NCI-H146 (cell line): ENCODE measurements at places on chromosomes 13 and 19.

- DNase-seq = peak; percentile 44
Measured at GRCh38 chr13:33228648-33229445, 56.7 kb downstream of the STARD13 start.

DNA sequence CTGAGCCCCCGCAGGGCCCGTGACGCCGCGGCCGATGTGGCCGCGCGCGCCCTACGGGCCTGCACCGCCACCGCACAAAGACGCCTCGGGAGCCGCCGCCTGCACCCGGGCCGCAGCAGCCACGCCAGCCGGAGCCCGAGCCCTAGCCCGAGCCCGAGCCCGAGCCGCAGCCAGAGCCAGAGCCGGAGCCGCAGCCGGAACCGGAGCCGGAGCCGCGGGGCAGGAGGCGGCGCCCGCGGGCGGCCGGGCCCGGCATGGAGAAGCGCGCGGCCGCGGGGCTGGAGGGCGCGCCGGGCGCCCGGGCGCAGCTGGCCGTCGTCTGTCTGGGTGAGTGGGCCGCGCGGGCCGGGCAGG, 379 bp downstream of the LRP3 start:
- peak; percentile 36 for DNase-seq

- no peak for DNase-seq
Measured at GRCh38 chr13:35898041-35898440, 233.1 kb downstream of the DCLK1 start.

DNA sequence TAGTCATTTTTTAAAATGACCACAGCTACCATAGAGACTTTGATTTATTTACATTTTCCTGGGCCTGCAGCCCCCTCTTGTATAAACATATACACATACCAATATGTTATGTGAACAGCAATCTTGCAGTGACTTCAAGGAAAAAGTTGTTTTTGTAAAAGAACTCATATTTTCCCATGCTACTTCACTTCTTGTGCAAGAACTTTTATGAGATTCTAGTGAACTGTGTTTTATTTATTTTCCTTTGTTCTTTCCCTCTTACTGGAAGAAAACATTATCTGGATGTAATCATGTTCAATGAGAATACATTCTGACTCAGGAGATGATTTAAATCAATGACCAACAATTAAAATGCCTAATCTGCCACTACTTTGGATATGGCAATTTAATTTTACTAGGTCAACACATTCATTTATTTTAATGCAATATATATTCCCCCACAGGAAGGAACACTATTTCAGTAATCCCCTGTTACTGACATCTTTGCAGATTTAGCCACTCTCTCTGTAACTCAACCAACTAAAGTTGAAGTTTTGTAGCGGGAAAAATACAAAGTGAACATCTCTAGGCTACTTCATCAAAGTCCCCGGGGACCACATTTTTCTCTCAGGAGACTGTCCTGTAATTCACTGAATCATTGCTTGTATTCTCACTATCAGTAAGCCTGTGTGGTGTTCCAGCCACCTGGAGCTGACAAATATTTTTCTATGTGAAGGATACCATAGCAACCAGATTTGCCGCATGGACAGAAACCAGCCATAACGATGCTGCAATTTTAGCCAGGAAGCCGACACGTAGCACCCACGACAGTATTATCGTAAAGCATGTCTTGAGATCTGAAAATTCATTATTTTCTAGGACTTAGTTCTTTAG, 90.5 kb downstream of the STARD13 start:
- DNase-seq = peak; percentile 74

DNA sequence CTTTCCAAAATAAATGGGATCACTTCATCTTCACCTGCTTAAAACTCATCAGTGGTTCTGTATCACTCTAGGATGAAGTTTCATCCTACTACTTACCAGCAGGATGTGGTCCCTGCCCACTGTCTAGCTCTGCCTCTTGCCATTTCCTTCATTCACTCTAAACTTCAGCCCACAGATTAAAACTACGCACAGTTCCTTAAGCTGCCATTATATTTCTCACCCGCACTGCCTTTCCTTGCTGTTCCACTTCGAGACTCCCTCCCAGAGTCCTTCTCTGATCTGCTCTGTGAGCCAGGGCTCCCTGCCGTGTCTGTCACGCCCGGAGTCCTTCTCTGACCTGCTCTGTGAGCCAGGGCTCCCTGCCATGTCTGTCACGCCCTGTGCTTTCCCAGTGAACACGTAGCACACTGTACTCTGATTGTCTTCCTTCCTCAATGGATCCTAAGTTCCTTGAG, 52.0 kb upstream of the NPAS1 start:
- DNase-seq = no peak

DNA sequence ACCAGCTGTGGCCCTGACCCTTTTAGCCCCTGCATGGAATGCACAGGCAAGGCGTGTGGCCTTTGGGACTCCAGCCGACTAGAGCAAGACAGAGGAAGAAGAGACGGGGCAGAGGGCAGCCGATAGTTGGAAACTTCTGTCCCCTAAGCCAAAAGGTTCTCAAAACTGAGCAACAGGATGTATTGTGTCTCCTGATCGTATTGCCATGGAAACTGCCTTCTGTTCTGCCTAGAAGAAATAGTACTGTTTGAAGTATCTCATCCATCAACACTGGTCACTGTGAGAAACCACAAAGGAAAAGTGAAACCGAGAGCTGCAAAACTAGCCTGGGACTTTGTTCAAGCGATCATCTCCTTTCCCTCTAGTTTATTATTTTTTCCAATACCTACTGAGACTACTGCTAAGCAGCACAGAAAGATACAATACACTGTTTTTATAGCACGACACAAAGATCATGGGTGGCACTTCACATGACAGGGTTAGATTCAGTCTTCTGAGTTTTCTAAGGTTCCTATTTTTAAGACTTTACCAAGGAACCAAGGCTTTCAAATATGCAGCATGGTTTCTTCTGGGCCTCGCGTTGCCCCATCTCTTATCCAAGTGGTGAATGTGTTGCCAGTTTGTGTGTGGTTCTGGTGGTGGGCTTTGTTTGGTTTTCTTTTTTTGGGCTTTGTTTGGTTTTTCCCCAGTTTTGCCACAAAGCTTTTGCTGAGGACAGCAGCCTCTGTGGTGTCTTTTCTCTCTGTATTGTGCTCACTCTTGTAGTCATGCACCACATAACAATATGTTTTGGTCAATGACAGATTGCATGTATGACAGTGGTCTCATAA, 49.3 kb upstream of the GPR183 start:
- DNase-seq = no peak
